AG09319 (cell line): ENCODE measurements at places on chromosomes 12 and 14.

- DNase-seq: no peak
Observed at GRCh38 chr12:89154743-89155499, 197.4 kb downstream of the DUSP6 start.

GRCh38 chr12:6979021-6979420, 8.3 kb downstream of the EMG1 start:
- DNase-seq: no peak

- no peak for DNase-seq
Observed at GRCh38 chr12:113305281-113305856, 29.5 kb downstream of the SLC8B1 start.

DNA sequence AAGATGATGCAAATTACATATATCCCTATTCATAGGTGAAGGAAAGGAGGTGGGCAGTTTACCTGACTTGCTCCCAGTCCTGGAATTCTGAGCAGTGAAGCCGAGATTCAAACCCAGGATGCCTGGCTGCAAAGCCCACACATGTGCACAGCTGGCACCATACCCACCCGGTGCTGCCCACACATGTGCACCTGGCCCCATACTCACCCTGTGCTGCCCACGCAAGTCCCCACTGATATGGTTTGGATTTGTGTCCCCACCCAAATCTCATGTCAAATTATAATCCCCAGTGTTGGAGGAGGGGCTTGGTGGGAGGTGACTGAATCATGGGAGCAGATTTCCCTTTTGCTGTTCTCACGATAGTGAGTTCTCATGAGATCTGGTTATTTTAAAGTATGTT, 179.2 kb upstream of the C14orf180 start:
- DNase-seq: no peak

DNA sequence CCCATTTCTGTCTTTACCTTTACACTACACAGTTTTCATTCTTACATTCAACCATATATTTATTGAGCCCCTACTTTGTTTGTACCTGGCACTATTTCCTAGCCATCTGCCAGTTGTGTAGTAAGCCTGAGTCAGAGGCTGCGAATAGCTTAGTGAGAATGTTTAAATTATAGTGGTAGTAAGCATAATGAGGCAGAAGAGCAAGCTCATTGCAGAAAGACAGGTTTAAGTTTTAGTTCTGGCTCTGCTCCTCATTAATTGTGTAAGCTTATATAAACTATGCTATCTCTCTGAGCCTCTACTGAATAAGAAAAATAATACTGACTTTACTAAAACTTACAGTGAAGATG, 123.5 kb downstream of the NAV3 start:
- no peak for DNase-seq

- DNase-seq: no peak
Observed at GRCh38 chr14:35900741-35901140, 74.6 kb downstream of the BRMS1L start.

GRCh38 chr12:65792724-65793123, 31.6 kb upstream of the HMGA2 start:
- no peak for DNase-seq

- no peak for DNase-seq
Observed at GRCh38 chr12:116324654-116325335, 47.3 kb upstream of the MED13L start.

DNA sequence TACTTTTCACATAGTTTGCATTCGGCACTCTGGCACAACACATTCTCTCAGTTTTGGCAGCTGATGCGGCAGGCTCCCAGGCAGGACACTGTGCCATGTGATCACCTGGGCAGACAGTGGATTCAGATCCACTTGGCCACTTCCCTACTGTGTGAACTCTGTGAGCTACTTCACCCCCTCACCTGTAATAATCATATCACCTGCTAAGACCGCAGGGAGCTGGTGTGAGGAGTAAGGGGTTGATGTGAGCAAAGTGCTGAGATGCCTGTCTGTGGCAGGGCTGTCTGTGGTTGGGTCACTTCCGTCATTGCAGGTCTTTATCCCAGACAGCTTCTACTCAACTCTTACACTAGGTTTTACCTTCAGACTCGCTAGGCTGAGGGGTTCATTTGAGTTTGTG, 50.4 kb upstream of the AMN start:
- DNase-seq: no peak

DNA sequence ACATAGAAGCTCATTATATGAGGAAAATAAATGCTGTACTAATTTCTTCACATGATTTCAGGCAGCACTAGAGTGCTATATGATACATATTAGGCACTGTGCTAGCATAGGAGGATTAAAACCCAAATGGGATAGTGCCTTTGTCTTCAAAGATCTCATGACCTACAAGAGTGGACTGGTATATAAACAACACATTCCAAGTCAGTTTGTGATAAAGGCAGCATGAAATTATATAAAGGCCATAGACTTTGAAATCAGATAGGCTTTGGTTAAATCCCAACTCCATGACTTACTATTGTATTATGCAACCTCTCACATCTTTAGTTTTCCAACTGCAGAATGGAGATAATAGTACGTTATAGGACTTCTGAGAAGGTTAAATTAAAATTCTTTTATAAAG, 179.7 kb downstream of the RAD51B start:
- DNase-seq: no peak

GRCh38 chr14:82647088-82647810, 1113.6 kb upstream of the SEL1L start:
- no peak for DNase-seq

GRCh38 chr12:95870897-95871296, 12.1 kb downstream of the SNRPF start:
- no peak for DNase-seq

GRCh38 chr12:93896427-93896826, 219.3 kb downstream of the CRADD start:
- no peak for DNase-seq

DNA sequence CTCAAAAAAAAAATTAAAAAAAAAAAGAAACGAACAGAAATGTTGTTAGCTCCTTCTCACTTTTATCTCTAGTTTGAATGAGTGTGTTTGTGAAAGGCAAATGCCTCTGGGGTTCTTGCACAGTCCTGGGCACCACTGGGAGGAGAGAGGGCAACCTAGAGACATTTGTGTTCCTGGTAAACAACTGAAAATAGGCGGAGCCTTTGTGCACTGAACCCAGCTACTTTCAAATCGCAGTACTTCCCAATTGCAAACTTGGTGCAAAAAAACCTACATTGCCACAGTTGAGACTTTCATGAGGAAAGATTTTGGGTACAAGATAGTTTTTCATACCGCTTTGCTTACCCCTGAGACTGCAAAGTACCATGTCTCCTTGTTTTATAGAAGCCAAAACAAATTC, 430.0 kb downstream of the ZFP36L1 start:
- DNase-seq: no peak

- no peak for DNase-seq
Observed at GRCh38 chr12:26612203-26612602, 220.8 kb downstream of the ITPR2 start.

DNA sequence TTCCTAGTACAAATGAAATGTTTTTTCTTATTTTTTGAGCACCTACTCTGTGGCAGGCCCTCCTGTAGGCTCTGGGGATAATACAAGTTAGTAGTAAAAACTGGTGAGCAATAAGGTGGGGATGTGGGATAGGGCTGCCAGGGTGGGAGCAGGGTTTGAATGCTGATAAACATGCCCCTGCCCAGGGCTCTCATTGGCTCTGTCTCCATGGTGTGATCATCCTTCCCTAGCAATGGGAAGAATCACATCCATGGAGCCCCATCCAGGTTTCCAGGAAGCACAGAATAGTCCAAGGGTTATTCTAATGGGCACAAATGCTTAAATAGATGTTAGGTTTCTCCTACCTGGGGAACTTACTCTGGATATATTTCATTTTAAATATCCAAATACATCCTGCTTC, 45.5 kb downstream of the GIT2 start:
- no peak for DNase-seq

DNA sequence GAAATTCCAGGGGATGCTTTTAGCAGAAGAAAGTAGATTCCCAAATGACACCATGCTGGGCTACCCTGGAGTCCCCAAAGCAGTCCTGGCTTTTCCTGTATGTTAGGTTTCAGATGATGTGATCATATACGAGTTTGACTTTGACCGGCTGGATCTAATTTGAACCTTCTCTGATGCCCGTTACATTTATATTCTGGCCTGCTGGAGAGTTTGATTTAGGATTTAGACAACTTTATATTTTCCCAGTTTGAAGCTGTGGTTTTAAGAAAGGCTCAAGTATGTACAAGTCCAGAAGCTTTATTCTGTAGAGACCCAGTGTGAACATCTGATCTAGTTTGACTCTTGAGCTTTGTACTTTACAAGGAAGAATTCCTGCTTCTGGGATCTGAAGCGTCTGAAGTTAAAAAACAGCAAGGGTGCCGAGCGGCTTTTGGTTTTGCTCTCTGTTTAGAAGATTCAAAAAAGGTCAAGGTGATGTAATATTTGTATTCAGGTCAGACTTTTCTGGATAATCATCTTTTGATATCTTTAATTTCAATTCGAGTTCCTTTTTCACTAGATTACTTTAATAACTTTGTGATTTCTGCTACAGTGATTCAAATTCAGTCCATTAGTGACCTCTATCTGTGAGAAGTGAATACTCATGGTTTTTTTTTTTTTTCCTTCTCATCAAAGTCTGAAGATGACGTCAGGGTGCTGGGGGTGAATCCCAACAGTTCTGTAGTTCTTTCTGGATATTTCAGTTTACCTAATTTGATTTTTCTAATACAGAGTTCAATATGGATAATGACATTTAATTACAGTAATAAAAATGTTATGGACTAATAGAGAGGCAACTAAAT, 6.3 kb downstream of the FLRT2 start:
- no peak for DNase-seq

GRCh38 chr14:50069325-50069724, 47.0 kb downstream of the VCPKMT start:
- DNase-seq: no peak

- no peak for DNase-seq
Observed at GRCh38 chr12:97650242-97650641, 187.6 kb downstream of the RMST start.

DNA sequence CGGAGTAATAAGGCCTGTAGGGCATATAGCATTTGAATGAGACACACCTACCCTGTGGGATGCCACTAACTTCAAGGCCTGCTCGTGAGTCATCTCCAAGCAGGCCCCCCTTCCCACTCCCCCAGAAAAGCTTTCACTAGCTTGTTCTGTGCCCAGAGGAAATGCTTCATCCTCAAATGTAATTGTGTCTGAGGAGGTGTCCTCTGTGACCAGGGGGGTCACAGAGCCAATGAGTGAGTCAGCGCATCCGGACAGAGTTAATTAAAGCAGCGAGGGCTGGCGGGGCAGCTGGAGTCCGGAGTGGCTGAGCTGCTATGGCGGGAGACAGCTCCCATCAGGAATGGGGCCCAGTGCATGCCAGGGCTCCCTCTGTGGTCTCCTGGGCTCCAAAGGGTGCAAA, 27.0 kb upstream of the ESRRB start:
- peak; percentile 20 for DNase-seq

DNA sequence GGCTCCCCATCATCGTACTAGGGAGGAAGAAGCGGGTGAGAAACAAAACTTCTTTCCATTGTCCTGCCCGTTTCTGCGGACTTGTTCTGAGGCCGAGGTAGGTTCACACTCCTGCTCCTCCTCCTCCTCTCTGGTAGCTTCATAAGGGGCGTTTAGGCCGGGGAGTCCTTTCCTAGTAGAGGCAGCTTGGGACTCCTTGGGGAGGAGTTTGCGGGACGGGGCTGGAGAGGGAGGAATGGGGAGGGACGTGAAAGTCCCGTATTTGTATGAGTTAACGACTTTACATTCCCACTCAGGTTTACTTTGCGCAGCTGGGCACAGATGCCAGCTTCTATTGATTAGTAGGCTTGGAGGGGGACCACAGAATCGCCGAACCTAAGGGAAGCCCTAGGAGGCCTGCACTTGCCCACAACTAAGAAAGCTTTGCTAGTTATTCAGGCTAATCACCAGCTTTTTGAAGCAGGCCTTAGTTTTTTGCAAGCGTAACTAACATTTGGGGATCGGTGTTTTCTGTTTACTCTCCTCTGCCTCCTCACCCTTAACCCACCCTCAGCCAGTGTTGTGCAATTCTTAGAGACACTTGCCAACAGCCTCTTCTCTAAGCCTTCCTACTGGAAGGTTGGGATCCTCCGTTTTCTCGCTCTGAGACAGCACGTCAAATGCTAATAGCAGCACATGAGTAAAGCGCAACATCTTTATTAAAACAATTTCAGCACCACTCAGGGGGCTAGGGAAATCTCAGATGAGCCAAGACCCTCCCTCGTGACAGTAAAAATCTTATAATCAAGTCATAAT, 499 bp downstream of the RNASE4 start:
- DNase-seq: no peak

DNA sequence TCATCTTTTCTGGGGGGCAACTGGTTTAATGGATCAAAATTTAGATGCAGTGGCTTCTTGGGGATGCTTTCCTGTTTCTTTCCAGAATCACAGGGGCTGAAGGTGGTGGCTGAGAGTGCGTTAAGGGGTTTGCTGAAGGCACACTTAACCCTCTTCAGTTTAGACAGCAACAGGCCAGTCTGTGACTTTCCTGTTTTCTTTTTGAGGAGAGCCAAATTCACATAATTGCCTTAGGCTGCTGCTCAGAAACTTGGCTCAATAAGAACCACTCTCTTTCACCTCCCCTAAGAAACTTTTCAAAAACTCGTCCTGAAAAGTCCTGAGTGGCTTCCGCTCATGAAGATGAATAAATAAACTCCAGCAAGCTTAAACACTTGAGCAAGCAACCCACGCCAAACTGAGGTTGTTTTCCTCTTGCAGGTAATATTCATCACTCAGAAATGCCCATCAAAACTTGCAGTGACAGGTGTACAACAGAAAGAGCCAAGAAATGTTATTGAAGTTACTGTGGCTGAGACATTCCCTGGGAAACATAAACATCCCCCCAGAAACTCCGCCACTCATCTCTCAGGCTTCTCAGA, 510.4 kb downstream of the TMEM132D start:
- no peak for DNase-seq

- no peak for DNase-seq
Observed at GRCh38 chr12:66919466-66919865, 240.6 kb upstream of the GRIP1 start.

DNA sequence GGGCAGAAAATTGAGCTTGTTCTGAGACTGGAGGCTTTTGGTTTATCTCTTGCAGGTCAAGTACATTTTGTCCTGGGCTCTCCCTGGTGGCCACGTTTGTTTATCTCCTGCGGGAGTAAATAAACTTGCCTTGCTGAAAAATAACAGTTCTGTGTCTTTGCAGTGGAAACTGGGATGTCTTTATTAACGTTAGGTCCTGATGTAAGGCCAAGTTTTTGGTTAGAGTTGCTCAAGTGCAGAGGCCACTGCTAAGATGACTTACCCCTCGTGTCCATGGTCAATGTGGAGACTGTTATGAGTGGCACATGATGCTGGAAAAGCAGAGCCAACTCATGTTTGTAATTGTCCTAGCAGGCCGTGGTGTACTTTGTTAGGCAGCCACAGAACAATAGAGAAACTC, 3.8 kb downstream of the PTPN11 start:
- no peak for DNase-seq

DNA sequence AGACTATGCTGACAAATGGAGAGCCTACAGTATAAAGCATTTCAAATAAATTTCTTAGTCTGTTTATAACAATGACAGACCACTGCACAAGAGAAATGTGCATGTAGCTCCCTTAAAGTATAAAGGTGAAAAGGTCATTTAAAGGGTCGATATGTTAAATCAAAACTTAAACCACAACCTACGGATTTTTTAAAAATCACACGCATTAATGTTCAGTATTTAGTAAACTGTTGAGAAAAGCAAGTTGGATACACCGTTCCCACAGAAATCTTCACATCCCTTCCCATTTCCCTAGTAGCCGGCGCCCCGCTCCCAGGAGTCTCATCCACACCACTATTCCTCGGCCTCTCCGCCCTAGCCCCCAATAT, 614 bp downstream of the FKBP3 start:
- no peak for DNase-seq
